ENCODE measurements at places on chromosomes 6 and 20.

- DNase-seq, result no peak
Observed at GRCh38 chr6:158978757-158979156, 21.2 kb downstream of the RSPH3 start.

GRCh38 chr20:19659448-19659847, 98.6 kb upstream of the RIN2 start:
- DNase-seq, result no peak

DNA sequence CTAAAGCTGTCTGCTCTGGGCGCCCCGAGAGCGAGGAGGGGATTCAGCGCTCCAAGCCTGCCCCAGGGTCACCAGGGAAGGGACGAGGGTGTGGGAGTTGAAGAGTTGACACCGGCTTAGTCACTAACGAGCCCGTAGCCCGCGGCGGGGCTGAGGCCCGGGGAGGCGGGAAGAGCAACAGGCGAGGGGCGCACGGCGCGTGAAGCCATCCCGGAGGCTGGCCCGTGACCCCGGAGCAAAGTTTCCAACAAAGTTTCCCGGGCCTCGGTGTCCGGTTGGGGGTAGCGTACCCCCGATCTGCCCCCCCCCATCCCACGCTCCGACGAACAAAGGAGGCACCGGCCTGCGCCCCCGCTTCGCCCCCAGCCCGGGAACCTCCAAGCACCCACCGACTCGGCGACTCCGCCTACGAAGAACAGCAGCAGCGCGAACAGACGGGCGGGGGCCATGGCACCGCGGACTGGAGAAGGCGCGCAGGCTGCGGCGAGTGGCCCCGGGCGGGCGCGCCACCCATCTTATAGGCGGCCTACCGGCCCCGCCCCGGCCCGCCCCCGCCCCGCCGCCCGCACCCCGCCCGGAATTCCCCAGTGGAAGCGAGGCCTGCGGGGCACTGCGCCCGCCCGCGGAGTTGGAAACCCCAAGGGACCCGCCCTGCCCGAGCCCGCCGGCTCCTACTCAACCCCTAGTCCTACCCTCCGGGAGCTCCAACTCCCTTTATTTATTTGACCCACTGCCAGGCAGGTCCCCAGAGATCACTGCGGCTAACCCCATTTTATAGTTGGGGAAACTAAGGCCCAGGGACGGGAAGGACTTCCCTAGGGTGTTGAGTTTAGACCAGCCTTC, at the start of gene SDC4:
Gene SDC4 (minus strand): TSS at position 489 of the 843 bp plus-strand sequence. CDS start 40 bp downstream, at position 449.
- peak; percentile 92 for DNase-seq

GRCh38 chr6:148472171-148473105, 129.8 kb downstream of the SASH1 start:
- no peak for DNase-seq

DNA sequence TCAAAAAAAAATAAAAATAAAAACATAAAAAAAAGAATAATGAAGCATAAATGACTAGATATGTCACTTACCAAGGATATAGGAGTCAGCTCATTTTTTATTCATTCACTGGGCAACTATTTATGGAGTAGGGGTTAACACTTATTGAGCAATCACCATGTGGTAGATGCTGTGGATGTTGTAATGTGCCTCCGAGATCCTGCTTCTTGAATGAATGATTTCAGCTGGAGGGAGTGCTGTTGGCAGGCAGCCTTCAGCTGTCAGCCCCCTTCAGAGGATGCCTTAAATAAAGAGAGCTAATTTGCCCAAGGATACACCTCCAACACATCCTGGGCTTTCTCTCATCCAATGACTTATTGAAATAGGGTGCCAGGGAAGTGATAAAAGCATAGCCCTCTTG, 229.5 kb upstream of the DTNBP1 start:
- DNase-seq, result no peak

- no peak for DNase-seq
Observed at GRCh38 chr6:118101831-118102345, 194.8 kb downstream of the SLC35F1 start.

- no peak for DNase-seq
Observed at GRCh38 chr6:121393731-121394505, 41.5 kb upstream of the GJA1 start.

DNA sequence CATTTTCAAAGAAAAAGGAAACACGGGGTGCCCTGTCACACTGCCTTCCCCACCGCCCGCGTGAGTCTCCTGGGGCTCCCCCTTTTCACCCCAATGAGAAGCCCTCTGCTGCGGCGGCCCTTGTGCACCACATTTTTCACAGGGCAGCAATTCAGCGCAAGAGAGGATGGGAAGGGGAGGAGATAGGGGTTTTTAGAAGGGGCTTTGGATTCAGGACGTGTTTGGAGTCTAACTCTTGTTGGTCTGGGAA, 726 bp upstream of the ARFGEF3 start:
- no peak for DNase-seq

DNA sequence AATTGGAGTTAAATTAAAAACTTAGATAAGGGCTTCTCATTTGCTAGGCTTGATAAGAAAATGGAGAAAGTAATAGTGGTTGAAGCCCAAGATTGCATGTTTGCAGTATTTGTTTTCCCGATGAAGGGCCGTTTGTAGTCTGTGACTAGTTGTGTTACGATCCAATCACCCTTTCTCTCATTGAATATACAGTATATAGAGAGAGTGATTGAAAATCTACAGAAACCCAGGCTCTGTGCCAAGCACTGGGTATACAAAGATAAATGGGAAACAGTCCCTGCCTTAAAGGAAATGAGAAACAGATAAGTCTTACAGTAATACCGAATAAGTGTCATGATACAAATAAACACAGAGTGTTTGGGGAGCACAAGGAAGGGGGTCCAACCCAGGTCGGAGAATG, 55.2 kb upstream of the CDKAL1 start:
- no peak for DNase-seq

DNA sequence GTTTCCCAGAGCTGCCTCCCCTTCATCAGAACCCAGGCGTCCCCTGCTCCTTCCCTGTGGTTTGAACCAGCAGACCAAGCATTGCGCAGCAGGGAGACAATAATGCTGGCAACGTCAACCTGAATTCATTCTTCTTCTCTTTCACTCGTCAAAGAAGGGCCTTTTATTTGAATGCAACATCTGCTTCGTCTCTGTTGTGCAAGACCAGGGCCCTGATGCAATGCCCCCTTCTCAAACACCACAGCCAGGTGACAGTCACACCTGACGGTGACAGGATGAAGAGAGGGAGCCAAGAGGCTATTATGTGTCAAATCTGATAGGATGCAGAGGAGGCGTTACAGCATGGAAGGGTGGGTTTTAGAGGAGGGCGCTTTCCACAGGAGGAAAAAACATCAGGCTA, 8.0 kb downstream of the INSM1 start:
- DNase-seq, result no peak

- no peak for DNase-seq
Observed at GRCh38 chr20:33594743-33595142, 67.4 kb upstream of the C20orf144 start.

DNA sequence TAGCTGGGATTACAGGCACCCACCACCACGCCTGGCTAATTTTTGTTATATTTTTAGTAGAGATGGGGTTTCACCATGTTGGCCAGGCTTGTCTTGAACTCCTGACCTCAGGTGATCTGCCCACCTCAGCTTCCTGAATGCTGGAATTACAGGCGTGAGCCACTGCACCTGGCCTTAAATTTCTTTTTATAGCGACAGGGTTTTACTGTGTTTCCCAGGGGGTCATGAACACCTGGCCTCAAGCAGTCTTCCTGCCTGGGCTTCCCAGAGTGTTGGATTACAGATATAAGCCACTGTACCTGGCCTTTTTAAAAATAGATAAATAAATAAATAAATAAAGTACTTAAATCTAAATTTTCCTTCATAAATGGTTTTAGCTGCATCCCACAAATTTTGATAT, 57.5 kb downstream of the LIN28B start:
- DNase-seq, result no peak

GRCh38 chr6:41511443-41512060, 34.6 kb upstream of the FOXP4 start:
- no peak for DNase-seq

- DNase-seq, result no peak
Observed at GRCh38 chr6:14280006-14280510, 162.5 kb downstream of the CD83 start.

Data from D341Med (cell line).